ENCODE measurements at places on chromosomes 6 and 20. TPM values are rescaled to one million over a fixed set of nuclear protein-coding genes. Genes with fewer than 3 reads are reported as not detected.

DNA sequence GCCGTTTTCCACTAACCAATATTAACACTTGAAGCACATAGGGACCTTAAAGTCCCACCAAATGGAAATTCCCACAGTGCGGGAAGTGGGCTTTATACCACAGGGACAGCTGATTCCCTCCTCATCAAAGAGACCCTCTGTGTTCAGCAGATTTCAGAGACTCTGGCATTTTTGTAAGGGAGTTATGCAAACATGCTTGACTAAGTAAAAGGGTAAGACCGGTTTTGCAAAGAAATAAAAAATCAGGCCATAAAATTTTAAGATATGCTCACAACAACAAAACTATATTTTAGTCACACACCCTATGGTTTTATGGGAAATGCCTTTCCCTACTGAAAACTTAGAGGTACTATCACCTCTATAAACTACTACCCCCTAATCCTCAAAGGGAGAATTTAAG lies 45.4 kb upstream of the SPTLC3 start:
- no peaks in the 10 kb centered on the region for H3K36me3 ChIP-seq
- DNase-seq, result no peak
- H3K27me3 ChIP-seq, result no peaks in the 10 kb centered on the region
- H3K4me3 ChIP-seq, result no peak overlapping the region
- no peaks in the 10 kb centered on the region for H3K4me1 ChIP-seq

GRCh38 chr6:133130863-133131262 lies 110.3 kb upstream of the EYA4 start:
- no peaks in the 10 kb centered on the region for H3K4me1 ChIP-seq
- no peak overlapping the region for H3K4me3 ChIP-seq
- H3K27me3 ChIP-seq, result no peaks in the 10 kb centered on the region
- DNase-seq, result no peak

GRCh38 chr6:116369964-116370759 lies 585 bp upstream of the DSE start:
- peak overlapping the region; percentile 90 for H3K4me3 ChIP-seq
- H3K27me3 ChIP-seq, result no peaks in the 10 kb centered on the region

Gene PRR18
- 0.10 TPM for total RNA-seq

Gene KCNS1
- not detected for total RNA-seq

Gene DCDC2
- total RNA-seq, result not detected
